Stimulated activated CD8-positive, alpha-beta memory T cell treated with anti-CD3 and anti-CD28 coated beads, Interleukin-7, amount 100 ng/mL, for 1 hour (primary cell): ENCODE measurements at places on chromosomes 11 and 22.
A peak's percentile ranks its signal among the peaks of the same experiment; 100 is the strongest.

GRCh38 chr11:121643479-121644186 lies 190.9 kb upstream of the SORL1-AS1 start:
- no peak for DNase-seq

DNA sequence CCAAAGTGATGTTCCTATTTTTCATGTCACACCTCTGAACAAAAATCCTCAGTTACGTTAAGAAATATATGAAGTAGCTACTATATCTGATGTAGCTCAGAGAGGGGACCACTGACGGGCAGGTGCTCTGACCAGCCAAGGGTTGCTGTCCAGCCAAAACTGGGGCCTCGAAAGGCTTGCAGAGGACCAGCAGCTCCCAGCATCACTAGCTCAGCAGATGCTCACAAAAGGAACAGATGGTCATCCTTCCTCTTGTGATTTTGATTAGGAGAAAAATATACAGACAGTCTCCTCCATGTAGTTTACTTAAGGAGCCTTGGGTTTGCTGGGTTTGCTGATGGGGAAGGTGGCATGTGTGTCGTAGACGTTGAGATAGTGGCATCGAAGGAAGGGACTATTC lies 374.6 kb upstream of the B3GAT1 start:
- no peak for DNase-seq

GRCh38 chr11:7654195-7654705 lies 19.1 kb downstream of the CYB5R2 start:
- DNase-seq, result no peak

DNA sequence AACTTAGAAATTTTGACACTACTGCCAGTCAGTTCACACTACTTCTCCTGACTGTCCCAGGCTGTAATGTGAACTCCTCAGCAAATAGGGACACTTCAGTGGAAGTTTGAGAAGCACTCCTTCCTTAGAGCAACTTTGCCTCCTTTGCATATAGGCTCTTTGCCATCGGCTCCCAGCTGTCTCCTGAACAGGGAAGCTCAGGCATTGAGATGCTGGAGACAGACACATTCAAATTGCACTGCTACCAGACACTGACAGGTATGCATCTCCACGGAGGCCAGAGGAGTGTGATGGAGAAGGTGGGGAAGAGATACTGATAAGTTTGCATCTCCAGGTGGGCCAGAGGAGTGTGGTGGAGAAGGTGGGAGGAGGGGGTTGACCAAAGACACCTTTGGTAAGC lies 1.4 kb downstream of the TRAPPC4 start:
- DNase-seq, result no peak

- DNase-seq, result no peak
Measured at GRCh38 chr11:115910379-115910778, 406.2 kb upstream of the CADM1 start.

GRCh38 chr22:23245799-23246136 lies 65.5 kb downstream of the BCR start:
- DNase-seq, result no peak

GRCh38 chr22:49783926-49784629 lies 43.6 kb downstream of the BRD1 start:
- no peak for DNase-seq

- no peak for DNase-seq
Measured at GRCh38 chr22:33404723-33405122, 346.5 kb upstream of the SYN3 start.

- no peak for DNase-seq
Measured at GRCh38 chr22:28488825-28489224, 190.8 kb downstream of the TTC28 start.

- DNase-seq, result no peak
Measured at GRCh38 chr11:35912883-35913624, 30.8 kb upstream of the LDLRAD3 start.

DNA sequence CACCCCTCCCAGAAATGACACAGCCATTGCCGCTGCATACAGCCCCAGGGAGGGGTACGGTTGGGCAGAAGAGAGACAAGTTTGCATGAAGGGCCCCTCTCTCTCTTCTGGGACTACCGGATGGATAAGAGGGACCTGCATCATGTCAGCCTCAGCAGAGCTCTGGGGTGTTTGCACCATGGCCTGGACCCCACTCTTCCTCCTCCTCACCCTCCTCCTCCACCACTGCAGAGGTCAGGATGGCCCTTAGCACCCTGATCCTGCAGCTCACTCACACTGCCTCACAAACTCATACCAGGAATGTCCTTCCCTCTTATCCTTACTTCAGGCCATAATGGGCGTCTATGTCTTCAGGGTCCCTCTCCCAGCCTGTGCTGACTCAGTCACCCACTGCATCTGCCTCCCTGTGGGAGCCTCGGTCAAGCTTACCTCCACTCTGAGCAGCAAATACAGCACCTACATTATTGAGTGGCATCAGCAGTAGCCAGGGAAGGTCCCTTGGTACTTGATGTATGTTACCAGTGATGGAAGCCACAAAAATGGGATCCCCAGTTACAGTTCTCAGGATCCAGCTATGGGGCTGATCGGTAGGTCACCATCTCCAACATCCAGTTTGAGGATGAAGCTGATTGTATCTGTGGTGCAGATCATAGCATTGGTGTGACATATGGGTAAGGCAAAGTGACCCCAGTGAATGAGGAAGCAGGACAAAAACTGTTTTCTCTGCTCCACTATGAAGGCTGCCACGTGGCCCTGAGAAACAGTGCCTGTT lies 62.2 kb upstream of the VPREB1 start:
- DNase-seq, result no peak

DNA sequence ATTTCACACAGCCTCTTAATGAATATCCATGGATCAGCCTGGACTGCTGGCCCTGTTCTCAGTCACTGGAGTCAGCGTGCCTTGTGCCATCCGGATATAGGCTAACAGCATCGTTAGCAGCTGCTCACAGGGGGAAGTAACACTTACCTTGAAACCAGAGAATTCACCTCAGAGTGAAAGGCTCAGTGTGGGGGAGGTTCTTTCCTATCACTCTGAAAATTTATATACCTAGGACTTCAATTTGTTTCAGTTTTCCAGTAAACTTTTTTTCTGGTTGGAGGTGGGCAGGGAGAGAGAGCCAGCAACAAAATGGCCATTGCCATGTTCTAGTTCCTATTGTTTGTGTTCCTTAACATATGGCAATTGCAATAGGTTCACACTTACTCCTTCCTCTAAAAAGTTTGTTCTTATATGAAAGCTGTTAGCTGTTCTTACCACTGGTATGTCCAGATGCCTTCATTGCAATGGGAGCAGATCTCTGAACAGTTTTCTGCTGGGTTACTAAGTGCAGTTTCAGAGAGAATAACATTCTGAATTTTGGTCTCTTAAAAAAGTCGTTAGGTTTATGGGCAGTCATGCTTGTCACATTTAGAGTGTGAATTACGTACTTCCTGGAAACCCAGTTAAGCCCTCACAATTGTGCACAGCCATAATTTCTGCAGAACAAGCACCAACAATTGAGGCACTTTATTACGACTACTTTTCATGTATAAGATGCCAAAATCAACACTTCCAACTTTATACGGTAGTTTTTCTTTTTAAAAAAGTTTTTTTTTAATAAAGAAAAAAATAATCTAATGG lies 247.6 kb downstream of the CADM1 start:
- no peak for DNase-seq

DNA sequence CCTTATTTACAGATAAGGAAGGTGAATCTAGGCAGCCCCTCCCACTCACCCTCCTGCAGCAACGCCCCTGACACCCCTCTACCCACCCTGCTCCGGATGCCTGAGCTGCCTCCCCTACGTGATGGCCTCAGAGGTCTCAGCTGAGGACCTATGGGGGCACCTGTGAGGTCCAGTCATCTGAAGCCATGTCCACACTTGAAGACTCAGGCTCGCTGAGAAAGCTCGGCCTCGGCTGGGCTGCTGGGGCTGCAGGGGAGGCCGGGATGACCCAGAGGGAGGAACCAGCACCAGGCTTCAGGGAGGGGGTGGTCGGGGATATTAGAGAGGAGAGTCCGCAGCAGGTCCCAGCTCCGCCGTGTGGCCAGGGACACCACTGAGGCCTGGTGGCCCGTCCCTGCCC lies 92.8 kb downstream of the BRD1 start:
- DNase-seq, result no peak

DNA sequence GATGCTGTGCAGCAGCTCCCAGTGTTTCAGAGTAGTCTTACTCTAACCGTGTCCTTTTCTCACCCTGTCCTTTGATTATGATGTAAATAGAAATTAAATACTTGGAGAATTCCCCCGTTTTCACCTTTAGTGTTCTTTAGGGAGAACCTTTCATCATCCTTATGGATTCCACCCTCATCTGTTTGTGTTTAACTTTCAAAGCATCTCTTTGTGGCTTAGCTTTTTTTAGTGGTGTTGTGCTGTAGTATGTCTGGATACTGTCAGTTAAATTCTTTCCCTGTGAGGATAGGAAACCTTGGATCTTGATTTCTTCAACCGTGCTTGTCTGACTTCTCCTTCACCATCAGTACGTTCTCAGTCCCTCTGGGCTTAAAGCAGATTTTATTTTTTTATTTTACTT lies 48.5 kb downstream of the PPP6R3 start:
- DNase-seq, result no peak

- peak; percentile 71 for DNase-seq
Measured at GRCh38 chr11:75532200-75533048, 6.7 kb upstream of the GDPD5 start.

- no peak for DNase-seq
Measured at GRCh38 chr11:64469288-64469687, 110.3 kb downstream of the RPS6KA4 start.

GRCh38 chr22:27934069-27934468 lies 15.0 kb upstream of the PITPNB start:
- DNase-seq, result no peak

DNA sequence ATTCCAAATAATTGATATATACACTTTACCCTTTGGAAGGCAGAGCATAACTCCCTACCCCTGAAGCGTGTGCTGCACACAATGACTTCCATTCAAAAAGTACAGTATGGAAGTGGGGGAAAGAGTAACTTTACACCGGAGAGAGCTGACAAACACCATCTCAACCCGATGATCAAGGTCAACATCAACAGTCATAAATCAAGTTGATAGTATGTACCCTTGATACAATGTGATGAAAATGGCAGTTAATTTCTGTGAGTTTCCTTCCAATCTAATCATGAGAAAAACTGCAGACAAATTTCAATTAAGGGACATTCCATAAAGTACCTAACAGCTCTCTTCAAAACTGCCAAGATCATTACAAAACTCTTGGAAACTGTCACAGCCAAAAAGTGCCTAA lies 6.0 kb upstream of the DEUP1 start:
- no peak for DNase-seq

- no peak for DNase-seq
Measured at GRCh38 chr11:34696862-34697261, 76.0 kb downstream of the EHF start.
